ENCODE measurements at places on chromosomes 1 and 21.

- no peak for DNase-seq
These were observed 172.2 kb upstream of the ETV3 start for GRCh38 chr1:157310401-157310800.

DNA sequence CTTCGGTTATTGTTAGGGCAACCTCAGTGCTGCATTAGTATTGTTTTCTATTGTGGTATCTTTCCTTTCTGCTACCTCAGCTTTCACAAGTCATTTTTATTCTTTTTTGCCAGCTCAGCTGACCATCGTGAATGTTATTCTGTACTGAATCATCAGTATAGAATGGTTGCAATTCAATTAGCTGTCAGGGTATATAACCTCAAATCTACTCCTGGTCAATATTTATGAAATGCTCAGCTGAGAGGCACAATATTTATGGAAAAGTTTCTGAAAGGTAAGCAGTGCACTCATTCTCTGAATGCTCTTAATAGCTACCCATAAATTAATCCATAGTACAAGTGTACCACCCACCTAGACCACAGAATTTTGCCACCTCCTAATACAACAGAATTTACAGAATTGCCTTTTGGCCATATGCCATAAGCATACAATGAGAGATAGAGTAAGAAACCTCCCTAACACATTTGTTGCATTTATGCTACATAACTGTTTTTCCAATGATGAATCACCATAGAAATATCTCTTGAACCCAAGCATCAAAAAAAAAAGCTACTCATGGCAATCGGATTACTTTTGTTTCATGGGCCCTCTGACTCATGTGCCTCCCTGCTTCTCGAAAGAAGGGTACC is 732.6 kb upstream of the CHRM3 start:
- no peak for DNase-seq

GRCh38 chr21:46092811-46093667 is 4.9 kb upstream of the COL6A2 start:
- DNase-seq, result no peak

DNA sequence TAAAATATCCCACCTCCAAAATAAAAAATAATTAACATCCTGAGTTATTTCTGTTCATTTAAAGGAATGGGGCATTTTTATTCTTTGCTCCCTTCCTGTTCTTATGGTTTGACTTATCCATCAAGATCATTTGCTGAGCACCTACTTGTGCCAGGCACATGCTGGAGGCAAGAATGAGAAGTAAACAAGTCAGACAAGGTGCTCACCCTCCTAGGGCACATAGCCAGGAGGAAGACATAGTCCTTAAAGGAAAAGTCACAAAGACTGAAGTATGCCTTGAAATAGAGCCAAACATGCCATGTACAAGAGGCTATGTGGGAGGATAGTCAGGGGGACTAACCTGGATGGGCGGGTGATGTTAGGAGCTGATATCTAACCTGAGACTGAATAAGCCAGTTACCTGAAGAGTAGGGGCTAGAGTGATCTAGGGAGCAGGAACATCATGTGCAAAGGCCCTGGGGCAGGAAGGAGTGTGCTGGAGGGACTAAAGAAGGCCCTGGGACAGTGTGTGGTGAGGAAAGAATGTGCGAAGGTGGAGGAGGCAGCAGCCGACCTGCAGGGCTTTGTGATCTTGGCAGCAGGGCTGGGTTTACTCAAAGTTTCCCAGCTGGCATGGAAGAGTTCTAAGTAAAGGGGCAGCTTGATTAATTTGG is 233.5 kb downstream of the MATN1 start:
- no peak for DNase-seq

DNA sequence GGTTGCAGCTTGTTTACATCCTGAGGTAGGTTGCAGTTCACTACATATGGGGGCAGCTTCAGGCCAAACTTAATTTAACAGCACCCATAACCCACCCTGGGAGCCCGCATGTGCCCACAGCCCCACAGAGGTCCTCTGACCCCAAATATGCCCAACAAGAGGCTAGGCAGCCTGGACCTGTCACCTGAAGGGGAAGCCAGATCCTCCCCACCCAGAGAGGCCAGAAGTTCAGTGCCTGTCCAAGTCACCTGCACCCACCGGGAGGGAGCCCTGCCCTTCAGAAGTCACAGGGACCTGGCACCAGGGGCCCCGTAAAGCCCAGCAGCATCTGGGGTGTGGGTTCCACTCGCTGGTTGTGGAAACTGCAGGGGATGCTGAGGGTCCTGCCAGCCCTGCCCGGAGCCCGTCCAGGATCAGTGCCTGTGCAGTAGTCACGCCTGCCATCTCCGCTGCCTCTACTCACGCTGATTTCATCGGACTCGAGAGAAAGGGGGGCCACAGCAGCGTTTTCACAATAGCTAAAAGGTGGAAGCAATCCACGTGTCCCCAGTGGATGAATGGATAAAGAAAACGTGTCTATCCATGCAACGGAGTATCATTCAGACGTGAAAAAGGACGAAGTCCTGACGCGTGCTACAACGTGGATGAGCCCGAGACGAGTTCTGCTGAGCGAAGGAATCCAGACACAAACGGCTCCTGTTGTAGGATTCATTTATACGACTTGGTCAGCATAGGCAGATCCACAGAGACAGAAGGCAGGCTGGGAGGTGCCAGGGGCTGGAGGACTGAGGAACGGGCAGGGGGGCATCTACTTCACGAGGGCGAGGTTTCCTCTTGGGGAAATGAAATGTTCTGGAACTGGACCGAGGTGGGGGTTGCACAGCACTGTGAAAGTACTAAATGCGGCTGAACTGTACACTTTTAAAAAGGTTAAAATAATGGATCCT is 33.9 kb upstream of the COL6A2 start:
- DNase-seq, result no peak

GRCh38 chr1:201269900-201270410 is 13.4 kb upstream of the PKP1 start:
- DNase-seq, result no peak

DNA sequence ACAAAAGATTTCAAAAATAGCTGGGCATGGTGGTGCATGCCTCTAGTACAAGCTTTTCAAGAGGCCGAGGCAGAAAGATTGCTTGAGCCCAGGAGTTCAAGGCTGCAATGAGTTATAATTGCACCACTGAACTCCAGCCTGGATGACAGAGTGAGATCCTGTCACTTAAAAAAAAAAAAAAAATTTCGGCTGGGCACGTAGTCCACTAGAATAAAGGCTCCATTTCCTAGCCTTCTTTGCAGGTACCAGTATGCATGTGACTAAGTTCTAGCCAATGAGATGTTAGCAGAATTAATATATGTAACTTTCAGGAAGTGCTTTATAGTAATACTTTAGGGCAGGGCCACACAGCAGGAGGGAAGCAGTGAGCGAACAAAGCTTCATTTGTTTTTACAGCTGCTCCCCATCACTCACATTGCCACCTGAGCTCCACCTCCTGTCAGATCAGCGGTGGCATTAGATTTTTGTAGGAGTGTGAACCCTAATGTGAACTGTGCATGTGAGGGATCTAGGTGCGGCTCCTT is 28.8 kb upstream of the SYDE2 start:
- no peak for DNase-seq

DNA sequence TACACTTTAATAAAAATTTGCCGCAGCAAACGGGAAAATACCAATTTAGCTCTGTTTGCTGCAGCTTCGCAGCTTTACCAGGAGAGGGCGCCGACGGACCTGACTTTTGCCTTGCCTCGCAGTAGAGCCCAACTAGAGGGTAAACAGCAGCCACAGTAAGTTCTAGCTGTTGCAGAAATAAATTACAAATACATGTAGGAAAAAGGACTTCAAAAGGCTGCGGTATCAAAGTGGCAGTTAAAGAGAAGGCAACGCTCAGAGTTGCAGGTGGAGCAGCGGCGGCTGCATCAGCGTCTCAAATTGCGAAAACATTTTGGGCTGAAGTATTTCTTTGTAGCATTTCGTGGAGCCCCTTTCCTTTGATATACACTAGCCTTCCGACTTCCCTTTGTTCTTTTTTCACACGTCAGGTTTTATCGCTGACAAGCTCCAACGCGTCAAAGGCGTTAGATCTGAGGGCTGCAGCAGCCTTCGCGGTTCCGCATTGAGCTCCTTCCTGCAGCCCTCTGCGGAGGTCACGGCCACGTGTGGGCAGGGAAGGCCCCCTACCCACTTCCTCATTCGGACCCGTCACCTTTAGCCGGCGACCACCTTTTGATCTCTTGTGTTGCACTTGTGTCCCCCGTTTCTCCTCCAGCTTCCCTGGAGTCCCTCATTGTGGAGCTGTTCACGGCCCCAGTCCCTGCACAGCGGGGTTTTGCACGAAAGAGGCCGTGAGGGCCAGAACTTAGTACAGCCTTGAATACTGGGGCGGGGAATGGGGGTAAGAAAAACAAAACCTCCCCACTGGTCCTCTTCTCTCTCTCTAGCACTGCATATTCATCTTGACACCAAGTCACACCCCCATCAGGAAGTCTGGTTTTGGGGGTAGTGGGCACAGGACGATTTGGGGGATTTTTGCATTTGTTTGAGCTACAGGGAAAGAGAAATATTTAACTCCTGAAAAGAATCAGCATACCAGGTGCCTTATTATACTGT is 72.8 kb downstream of the S1PR1 start:
- DNase-seq, result peak; percentile 49

GRCh38 chr1:22953057-22953739 is 19.5 kb downstream of the LACTBL1 start:
- no peak for DNase-seq

GRCh38 chr1:16191916-16192546 is 20.4 kb downstream of the ARHGEF19 start:
- no peak for DNase-seq

DNA sequence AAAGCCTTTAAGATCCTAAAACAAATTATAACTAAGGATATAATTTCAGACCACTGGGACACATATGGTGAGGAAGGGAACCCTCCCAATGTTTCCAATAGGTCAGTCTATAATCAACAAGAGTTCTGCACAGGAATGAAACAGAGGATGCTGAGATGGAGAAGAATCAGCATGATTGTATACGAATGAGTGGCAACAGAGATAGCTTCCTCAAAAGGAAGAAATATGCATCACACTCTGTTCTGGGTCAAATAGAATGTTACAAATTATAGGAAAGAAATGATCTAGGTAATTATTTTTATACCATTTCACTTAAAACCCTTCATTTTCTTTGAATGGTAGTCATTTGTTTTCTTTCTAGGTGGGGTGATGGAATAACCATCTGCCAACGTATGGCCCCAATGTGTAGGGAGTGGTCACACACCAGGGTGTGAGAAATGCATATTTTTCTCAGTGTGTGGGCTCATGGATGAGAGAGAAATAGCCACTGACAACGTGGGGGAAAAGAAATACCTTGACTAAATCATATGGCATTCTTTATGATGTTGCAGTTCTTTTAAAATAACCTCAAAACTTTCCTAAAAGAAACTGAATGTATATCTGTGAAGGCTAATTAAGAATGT is 104.6 kb upstream of the IVNS1ABP start:
- no peak for DNase-seq

GRCh38 chr1:53326598-53327181 is 1.2 kb downstream of the LRP8 start:
- DNase-seq, result no peak

GRCh38 chr21:26130249-26130881 is 40.2 kb downstream of the APP start:
- DNase-seq, result no peak

DNA sequence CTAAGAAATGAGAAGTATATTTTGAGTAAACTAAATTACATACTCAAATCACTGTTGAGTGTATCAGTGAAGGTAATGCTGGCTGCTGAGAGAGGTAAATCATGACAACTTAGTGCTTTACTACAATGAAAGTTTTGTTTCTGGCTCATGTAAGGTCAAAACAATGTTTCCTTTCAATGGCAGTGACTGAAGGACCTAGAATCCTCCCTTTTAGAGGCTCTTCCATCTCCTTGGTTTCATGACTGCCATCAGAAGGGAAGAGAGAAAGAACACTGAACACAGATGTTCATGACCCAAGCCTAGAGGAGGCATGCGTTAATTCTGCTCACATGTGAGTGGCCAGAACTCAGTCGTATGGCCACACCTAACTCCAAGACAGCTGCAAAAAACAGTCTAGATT is 130.6 kb downstream of the AKT3 start:
- no peak for DNase-seq

Data from stimulated activated CD4-positive, alpha-beta T cell treated with anti-CD3 and anti-CD28 coated beads, Interleukin-1b, Interleukin-23, amount 100 ng/mL, for 1 hour (primary cell).